ENCODE measurements at places on chromosomes 11 and 22.
A peak's percentile ranks its signal among the peaks of the same experiment; 100 is the strongest.

DNA sequence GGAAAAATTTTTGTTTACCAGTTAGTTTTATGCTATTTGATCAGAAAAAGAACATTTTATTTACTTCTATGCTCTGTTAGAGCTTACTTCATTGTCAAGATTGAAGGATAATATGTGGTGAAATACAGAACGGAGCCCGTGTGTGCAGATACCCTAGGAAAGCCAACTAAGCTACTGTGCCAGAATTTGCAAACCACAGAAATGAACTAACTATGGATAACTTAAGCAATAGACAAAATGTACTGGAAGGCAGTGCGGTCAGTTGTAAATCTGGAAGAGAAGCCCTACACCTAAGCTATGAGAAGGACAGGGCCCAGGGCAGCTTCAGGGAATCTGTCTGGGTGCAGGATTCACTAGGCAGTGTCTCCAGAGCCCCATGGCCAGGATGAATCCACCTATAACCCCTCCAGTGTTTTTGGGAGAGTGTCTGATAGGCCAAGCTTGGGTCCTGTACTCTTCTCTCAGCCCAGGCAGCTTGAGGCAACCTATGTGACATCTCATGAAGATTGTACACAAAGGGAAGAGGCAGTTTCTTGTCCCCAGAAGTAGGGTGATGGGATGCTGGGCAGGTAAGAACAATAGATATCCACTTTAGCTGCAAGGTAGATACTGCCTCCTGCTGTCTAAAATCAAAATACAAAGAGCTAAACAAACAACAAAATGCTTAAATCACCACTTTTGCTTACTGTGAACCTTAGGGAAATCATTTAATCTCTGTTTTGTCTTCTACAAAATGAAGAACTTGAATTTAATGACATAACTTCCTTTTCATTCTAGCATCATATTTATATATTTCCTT lies 12.1 kb downstream of the MMP7 start:
- no peak for DNase-seq

GRCh38 chr11:102874852-102875251 lies at the start of gene MMP12:
TSS of gene MMP12 (minus strand) at chr11:102874982. CDS start at chr11:102874937, 45 bp downstream.
- no peak for DNase-seq

DNA sequence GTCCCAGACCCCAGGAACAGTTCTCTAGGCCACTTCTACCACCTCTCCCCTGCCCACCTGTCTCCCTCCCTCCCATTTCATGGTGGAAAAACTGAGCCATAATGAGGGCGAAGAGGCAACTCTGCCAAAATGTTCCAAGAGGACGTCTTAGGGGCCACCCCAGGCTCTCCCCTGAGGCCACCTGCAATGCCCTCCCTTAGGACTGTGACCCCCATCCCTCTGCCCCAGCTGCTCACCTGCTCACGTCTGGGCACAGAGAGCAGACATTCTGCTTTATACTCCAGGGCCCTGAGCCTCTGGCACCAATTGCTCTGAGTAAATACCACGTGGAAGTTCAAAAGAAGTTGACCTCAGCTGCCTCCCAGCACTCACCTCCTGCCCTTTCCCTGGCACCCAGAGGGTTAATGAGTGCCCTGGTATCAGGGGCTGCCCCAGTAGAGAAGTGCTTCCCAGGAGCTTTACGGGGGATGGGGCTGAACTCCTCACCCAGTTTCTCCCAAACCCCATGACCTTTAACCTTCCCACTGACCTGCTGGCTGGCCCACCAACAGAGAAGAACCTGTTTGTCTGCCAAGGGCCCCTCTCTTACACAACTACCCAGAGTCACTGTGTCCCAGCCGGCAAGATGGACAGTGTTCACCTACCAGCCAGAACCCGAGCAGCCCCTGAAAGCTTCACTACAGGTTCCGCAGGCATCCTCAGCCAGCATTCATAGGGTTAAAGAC lies 627 bp upstream of the APOA5 start:
- DNase-seq = no peak

- DNase-seq = no peak
Observed at GRCh38 chr22:23113067-23113846, 28.5 kb downstream of the RSPH14 start.

GRCh38 chr22:33579448-33580093 lies 340.7 kb downstream of the LARGE1 start:
- DNase-seq = peak; percentile 30

- DNase-seq = no peak
Observed at GRCh38 chr11:13052130-13052571, 43.0 kb downstream of the RASSF10 start.

- DNase-seq = no peak
Observed at GRCh38 chr11:87063982-87064381, 26.2 kb downstream of the TMEM135 start.

GRCh38 chr11:105033343-105033742 lies 1.6 kb downstream of the CASP1 start:
- DNase-seq = no peak

DNA sequence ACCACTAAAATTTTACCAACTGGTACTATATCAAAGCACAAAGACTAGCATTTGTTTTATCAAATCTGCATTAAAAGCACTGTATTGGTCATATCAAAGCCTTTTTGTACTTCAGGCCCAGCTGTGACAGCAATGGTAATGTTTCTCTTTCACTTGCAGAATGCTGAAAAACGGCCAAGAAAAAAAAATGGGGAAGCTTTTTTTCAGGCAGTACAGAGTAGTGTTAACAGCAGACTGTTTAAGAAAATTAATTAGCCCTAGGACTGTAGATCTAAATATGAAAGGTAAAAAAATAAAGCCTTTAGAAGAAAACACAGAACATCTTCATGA lies 33.3 kb downstream of the DENND5A start:
- DNase-seq = no peak

- DNase-seq = peak; percentile 79
Observed at GRCh38 chr22:30245985-30246813, at the start of gene LIF. TSS of gene LIF (minus strand) at chr22:30246759. CDS start at chr22:30246695, 64 bp downstream.

DNA sequence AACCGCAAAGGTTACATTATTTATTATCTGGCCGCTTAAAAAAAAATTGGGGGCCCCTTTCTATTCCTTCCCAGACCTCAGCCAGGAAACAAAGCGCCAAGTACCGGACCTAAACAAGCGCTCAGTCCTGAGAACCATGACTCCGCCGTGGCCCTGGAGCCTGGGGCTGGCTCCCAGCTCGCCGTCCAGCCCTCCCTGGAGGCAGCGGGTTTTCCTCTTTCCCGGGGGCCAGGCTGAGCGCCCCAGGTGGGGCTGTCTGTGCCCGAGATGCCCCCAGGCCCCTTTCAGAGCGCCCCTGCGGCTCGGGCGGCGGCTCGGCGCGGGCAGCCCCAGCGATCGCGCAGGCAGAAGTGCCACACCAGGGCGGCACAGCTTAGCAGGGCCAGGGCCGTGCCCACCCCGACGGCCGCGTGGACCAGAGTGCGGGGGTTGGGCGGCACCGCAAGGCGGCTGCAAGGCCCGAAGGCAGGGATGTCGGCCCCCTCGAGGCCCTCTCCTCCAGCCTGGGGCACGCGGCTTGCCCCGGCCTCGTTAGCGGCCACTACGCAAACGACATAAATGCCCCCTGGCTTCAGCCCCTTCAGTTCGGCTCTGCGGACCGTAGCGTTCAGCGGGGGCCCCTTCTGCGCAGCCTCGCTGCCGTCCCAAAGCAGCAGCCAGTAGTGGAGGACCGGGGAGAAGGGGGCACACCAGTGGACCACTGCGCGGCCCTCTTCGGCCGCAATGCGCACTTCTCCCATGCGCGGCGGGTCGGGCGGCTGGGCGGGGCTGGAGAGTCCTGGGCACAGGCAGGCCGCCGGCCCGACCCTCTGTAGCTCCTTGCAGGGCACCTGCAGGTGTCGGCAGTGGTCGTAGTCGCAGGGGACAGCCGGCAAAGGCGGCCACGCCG lies 1.6 kb downstream of the LRRN4CL start:
- no peak for DNase-seq

GRCh38 chr11:8566613-8567210 lies 27.3 kb downstream of the STK33 start:
- no peak for DNase-seq

DNA sequence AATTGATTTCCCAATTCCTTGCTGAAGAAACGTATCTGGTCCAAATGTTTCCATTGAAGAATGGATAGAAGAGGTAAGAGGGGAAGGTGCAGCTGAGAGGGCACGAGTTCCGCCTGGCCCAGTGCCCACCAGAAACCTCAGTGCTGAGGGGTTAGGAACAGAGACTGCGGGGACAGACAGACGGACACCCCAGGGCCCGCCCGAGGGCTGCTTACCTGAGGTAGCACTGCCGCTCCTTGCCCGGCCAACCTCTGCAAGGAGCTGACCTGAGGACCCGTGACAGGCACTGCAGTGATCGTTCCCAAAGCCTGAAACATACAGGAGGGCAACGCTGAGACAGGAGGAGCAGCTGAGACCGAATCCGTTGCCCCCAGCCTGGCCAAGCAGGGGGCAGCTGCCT lies 89.6 kb downstream of the PHF21B start:
- peak; percentile 3 for DNase-seq

GRCh38 chr11:88103337-88104206 lies 71.7 kb downstream of the RAB38 start:
- peak; percentile 33 for DNase-seq

DNA sequence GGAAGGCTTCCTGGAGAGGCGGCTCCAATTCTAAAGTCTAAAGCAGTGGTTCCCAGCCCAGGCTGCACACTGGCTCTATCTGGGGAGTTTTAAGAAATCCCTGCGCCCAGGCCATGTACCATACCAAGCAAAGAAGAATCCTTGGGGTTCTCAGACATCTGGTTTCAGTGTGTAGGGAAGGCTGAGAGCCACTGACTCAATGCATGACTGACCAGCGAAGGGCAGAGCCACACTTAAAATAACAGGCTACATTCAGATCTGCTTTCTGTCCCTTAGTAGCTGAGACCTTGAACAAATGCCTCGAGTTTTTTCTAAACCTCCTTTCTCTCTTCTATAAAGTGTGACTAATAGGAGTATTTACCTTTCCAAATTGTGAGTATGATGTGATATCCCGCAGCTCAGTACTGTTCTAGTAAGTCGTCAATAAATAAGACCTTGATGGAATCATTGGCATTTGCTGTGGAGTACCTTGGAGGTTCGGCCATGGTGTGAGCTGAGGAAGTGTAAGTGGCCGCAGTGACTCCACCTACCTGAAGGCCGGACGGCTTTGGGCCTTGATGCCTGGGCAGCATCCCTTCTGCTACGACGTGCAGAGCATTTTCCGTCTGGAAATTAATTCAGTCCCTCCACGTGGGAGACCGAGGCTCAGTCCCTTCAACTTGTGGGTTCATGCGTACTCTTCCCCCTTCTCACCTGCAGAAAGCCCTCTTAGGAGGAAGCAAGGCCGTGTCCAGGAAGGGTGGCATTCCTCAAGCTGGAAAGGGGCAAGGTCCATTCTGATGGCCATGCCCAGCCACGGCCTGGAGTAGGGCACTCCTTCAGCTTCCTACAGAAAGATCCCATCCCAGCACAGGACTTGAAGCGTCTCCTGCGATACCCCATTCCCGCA lies 25.1 kb downstream of the GLB1L2 start:
- no peak for DNase-seq

DNA sequence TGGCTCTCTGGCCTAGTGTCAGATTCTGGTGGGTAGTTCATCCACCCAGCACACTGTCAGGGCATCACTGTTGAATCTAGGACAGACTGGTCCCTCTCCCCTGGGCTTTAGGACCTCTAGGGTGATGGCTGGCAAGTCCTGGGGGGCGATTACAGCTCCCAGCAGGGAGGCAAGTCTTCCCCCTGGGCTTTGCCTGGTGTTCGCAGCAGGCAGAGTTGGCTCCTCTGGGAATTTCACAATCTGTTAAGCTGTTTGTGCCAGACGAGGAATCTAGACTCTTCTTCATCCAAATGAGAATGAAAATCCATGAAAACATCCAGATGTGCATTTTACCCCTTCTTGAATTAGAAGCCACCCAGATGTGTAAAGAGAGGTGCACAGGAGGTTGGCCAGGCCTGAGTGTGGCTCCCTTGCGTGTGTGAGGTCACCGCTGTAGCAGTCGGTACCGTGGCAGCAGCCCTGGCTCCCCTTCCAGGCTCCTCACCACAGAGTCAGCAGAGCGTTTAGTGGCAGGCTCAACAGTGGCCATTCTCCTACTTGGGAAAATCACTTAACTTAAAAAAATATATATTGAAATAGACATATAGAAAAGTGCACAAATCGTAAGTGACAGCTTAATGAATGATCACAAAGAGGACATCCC lies 99.9 kb upstream of the TBCEL start:
- DNase-seq = no peak

- DNase-seq = no peak
Observed at GRCh38 chr11:92837595-92837994, 131.9 kb upstream of the MTNR1B start.

DNA sequence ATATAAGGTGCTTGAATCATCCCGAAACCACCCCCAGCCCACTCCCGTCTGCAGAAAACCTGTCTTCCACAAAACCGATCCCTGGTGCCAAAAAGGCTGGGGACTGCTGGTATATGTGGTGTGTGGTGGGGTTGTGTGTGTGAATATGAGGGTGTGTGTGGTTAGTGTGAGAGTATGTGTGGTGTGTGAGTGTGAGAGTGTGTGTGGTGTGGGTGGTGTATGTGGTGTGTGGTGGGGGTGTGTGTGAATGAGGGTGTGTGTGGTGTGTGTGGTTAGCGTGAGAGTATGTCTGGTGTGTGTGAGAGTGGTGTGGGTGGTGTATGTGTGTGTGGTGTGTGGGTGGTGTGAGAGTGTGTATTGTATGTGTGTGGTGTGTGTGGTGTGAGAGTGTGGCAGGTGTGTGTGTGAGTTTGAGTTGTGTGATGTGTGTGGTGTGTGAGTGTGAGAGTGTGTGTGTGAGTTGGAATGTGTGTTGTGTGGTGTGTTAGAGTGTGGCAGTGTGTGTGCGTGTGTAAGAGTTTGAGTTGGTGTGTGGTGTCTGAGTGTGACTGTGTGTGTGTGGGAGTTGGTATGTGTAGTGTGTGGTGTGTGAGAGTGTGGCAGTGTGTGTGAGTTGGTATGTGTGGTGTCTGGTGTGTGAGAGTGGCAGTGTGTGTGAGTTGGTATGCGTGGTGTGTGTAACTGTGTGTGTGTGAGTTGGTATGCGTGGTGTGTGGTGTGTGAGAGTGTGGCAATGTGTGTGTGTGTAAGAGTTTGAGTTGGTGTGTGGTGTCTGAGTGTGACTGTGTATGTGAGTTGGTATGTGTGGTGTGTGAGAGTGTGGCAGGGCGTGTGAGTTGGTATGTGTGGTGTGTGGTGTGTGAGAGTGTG lies 6.5 kb downstream of the UPK3A start:
- DNase-seq = no peak

DNA sequence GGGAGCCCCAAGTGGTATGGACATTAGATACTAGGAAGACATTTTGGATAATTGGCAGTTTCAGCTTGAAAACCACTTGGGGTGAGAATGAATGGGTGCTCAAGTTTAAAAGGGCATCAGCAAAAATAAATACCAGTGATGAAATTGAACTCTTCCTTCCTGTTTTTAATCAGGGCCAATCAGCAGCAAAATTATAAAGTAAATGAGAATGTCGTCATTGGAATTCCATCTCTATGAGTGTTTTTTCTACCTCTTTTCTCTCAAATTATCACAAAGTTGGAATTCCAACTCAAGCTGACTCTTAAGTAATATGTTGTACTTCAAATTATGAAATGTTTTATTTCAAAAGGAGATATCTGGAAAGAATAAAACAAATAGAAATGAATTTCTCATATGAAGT lies 730.6 kb downstream of the METTL15 start:
- no peak for DNase-seq
